ENCODE measurements at places on chromosomes 5 and 9.

GRCh38 chr9:82584349-82584863 is 478.5 kb downstream of the RASEF start:
- no peak for DNase-seq

GRCh38 chr9:114450181-114450580 is 55.1 kb downstream of the WHRN start:
- DNase-seq = no peak

DNA sequence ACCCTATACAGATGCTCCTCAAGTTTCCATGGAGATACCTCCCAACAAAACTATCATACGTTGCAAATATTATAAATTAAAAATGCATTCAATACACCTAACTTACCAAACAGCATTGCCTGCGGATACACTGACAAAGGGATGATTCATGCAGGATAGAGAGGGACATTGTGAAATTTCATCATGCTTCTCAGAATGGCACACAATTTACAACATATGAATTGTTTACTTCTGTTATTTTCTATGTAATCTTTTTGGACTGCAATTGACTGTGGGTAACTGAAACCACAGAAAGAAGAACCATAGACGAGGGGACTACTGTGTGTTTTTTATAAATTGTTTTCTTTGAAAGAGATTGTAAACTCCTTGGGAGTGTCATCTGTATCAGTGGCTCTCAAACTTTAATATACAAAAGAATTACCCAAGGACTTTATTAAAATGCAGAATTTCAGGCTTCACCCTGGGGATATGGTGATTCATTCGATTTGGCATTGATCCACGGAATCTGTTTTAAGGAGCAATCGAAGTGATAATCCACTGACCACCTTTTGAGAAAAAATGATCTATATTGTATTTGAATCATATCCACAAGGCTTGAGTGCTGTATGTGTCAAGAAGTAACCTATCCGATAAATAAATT is 146.4 kb downstream of the SGCD start:
- DNase-seq = no peak

DNA sequence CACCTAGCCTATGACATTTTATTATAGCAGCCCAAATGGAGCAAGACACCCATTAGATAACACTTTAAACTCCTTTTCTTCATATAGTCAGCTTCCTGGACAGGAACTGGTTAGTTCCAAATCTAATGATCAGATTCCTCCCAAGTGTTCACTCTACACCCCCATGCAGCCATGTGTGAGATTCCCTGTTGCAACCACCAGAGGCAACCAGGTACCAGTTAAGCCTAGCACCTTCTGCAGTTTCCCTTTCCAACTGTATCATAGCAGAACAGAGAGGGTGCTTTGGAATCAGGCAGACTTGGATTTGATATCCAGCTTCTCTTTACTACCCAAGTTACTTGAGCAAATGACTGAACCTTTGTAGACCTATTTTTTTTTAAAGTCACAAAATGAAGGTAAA is 296.6 kb upstream of the PCSK5 start:
- DNase-seq = no peak

DNA sequence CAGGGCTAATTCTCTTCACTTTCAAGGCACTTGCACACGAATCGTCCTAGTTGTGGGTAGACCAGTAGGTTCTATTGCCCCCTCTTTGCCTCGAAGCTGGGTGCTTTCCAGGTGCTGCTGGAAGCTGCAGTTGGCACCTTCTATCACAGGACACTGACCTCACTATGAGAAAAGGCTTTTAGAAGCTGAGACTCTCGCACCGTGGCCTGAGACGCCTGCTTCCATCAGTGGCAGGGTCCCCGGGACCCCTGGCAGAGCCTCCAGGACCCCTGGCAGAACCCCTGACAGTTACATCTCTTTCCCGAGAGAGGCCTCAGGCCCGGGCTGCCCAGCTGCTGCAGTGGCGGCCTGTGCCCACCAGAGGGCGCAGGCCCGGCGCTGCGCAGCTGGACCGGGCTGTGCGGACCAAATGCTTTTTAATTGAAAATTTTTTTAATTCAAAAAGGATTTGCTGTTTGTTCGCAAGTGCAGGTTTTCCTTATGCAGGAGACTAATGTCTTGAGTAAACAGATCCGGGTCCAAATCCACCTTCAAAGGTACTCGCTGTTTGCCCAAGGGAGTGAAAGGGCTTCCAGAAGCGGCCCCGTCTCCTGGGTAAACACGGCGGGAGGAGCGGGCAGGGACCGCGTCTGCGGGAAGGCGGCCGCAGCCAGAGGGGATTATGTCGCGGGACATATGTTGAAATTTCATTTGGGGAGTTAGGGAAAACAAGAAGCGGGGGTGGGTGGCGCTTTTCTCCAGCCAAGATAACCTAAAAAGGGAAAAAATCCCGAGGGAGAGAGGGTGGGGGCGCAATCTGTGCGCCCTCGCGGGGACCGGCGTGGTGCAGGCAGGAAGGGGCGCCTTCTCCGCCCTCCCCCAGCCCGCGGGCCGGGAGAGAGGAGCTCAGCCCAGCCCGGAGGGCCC is 114.5 kb upstream of the LMX1B start:
- peak; percentile 34 for DNase-seq

- no peak for DNase-seq
These were observed 139.6 kb downstream of the MTX3 start for GRCh38 chr5:79851391-79851863.

DNA sequence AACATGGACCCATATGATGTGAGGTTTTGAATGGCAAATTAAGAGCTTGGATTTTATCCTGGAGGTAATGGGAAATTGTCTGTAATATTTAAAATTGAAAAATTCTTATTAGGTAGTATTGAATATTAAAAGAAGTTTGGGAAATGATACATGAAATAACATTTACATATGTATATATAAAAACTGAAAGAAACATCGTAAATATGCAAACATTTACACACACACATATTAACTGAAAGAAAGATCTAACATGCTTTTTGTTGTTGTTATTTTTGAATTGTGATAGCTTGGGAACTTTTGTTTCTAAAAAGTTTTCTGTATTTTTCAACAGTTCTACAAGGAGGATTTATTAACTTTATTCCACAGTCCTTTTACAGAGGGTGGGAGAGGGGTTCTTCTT is 82.8 kb upstream of the ITGA2 start:
- DNase-seq = no peak

DNA sequence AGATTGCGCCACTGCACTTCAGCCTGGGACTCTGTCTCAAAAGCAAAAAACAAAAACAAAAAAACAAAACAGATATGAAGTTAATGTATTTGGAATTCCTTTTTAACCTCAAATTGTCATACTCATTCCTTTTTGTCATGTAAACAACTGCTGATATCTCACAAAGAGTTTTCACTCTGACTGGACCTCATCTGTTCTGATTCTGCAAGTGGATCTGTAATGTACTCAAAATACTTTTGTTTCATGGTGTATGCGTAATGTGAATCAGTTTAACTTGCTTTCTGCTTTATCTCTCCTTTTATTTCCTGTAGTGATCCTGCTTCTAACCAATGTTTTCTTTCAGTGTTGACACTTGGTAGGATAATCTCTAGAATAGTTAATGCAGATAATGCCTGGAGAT is 106.7 kb downstream of the FOCAD start:
- DNase-seq = no peak

DNA sequence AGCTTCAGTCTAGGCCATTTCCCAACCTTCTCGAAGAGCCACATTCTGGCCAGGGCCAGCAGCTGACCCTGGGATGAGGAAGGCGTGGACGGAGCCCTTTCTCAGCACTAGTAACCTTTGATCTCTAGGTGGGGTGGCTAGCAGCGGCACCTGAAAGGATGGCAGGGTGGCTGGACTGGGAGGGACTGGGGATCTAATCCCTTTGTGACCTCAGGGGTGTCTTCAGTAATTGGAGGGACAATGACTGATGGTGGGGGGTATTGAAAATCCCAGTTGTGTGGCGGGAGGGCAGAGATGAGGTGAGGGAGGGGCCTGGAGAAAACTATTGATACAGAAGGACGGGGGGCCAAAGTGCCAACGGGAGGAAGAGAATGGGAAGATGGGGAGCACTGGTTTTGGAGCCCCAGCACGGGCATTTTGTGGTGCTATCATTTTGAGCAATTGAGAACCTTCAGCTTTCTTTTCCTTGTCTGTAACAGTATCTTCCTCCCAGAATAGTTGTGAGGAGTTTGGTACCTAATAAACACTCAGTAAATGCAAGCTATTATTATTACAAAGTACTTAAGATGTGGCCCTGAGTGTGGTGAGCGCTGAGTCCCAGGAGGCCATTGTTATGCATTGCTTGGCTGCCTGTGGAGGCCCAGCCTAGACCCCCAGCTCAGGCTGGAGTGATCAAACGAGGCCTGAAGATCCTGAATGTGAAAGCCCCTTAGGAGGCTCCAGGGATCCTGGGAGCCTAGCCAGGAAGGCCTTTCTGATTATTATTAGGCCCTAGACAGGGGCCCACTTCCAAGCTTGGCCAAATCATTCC is 37.3 kb upstream of the UBE2D2 start:
- DNase-seq = no peak

GRCh38 chr5:179963375-179963774 is 55.7 kb upstream of the TBC1D9B start:
- DNase-seq = no peak

DNA sequence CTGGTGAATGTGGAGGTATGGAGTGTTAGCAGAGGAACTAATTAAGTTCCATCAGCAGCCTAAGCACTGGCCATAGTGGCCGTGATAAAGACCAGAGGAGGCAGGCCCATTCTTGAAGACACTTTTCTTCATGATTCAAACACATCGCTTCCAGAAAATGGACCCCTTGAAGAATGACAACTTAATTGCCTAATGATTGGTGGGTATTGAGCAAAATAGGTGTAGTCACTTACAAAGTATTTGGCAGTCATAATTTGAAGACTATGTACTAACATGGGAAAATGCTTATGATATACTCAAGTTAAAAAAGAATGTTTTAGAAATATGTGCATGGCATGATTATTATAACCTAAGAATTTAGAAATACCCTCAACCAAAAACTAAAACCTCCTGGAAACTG is 44.8 kb downstream of the MEGF10 start:
- DNase-seq = no peak

GRCh38 chr9:7960320-7961050 is 160.9 kb upstream of the DMAC1 start:
- DNase-seq = no peak

- DNase-seq = no peak
These were observed 100.6 kb downstream of the ITGA1 start for GRCh38 chr5:52888363-52888762.

GRCh38 chr9:99726758-99727157 is 94.9 kb upstream of the NR4A3 start:
- DNase-seq = no peak

Data from stimulated activated CD4-positive, alpha-beta T cell treated with anti-CD3 and anti-CD28 coated beads, Interleukin-15, amount 100 ng/mL, for 1 hour (primary cell).